ENCODE measurements at places on chromosomes 4 and X.

GRCh38 chrX:40327085-40327484 is 229.3 kb upstream of the BCOR start:
- no peak for DNase-seq

DNA sequence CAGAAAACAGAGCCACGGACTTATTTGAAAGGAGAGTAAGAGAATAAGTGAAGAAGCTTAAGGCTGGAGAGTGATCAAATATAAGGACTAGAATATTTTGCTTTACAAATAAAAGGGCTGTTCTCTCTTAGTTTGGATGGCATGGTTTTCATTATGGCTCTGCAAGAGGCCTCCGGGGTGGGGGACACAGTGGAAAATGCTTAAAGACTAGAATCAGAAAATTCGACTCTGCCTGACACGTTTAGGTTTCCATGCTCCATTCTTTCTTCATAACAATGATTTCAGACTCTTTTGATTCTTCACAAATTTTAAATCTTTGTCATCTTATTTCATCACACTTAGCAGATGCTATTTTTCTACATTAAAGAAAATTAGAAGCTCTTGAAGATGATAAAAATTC is 632.4 kb upstream of the BOD1L1 start:
- DNase-seq: no peak

DNA sequence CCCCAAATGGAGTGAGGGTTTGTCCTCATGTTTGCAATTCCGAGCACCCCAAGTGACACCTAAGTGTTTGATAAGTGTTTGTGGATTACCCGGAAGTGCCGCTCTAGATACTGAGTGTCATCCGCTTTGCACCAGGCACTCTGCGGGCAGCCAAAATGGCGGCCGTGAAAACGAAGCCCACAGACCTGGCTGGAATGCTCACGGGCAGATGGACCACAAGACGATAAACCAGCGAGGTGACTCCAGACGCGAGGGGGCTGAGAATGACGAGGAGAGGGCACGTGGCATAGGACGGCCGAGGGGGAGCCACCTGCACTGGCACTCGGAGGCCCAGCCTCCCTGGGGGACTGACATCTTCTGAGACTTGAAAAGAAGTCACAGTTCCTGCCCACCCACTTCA is 51.0 kb downstream of the PPP2R2C start:
- no peak for DNase-seq

- no peak for DNase-seq
These were observed 18.5 kb upstream of the OPN1LW start for GRCh38 chrX:154125391-154126040.

GRCh38 chr4:140054861-140055260 is 99.1 kb downstream of the MAML3 start:
- no peak for DNase-seq

- no peak for DNase-seq
These were observed 434.9 kb upstream of the PABPC4L start for GRCh38 chr4:134636338-134637051.

DNA sequence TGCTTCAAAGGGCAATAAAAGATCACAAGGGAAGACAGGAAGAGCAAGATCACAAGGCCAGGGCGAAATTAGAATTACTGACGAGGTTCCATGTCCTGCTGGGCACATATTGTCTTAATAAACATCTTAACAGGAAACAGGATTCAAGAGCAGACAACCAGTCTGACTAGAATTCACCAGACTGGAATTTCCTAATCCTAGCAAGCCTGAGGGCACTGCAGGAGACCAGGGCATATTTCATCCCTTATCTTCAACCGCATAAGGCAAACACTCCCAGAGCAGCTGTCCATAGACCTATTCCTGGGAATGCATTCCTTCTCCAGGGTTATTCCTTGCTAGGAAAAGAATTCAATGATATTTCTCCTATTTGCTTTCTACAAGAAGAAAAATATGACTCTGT is 12.4 kb upstream of the TDO2 start:
- DNase-seq: no peak

DNA sequence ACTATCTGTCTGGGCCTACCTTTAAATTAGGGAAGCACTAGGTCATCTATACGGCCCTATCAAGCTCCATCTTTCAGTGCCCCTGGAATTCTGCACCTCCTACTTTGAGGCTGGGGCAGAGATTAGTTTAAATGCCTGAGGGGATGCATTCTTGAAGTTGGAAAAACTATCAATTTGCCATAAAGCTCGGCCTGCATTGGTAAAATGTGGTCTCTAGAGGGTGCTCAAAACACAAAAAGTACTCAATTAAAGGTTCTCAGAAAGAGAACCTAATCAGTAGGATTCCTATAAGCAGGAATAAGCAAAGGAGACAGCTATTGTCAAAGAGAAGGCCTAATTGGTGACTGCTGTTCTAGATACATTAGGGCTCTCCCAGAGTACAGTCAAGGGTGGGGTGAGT is 111.7 kb downstream of the AMER1 start:
- peak; percentile 21 for DNase-seq

DNA sequence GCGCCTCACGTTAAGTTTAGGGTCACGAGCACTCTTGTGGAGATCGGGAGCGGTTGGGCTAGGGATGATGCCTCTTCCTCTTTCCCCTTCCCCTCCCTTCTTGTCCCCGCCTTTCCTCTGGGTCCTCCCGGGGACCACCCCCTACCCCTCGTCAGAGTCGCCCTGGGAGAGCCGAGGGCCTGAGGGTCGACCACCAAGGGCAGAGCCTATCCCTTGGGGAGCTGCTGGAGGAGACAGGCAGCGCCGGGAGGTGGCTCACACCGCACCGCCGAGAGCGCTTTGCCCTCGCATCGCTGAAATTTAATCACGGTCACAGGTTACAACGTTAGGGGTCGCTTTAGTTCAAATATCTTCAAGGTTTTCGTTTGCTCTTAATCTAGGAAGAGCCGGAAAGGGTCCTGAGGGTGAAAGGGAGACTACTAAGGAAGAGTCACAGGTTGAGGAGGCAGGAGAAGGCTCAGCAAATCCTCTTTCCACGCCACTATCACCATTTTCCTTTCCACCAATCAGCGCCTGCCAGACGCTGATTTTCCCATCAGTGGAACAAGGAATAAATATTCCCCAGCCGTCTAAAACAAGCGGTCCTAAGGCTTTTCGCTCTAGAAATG is 528 bp upstream of the SNCA start:
- DNase-seq: peak; percentile 17

- DNase-seq: no peak
These were observed 37.4 kb downstream of the PDLIM5 start for GRCh38 chr4:94489098-94489497.

GRCh38 chr4:182928061-182928460 is 10.9 kb upstream of the DCTD start:
- no peak for DNase-seq

GRCh38 chr4:98374643-98375042 is 113.5 kb downstream of the RAP1GDS1 start:
- no peak for DNase-seq

- no peak for DNase-seq
These were observed 329.4 kb upstream of the PABPC4L start for GRCh38 chr4:134531013-134531412.

GRCh38 chr4:154623436-154623835 is 11.0 kb upstream of the FGG start:
- no peak for DNase-seq

DNA sequence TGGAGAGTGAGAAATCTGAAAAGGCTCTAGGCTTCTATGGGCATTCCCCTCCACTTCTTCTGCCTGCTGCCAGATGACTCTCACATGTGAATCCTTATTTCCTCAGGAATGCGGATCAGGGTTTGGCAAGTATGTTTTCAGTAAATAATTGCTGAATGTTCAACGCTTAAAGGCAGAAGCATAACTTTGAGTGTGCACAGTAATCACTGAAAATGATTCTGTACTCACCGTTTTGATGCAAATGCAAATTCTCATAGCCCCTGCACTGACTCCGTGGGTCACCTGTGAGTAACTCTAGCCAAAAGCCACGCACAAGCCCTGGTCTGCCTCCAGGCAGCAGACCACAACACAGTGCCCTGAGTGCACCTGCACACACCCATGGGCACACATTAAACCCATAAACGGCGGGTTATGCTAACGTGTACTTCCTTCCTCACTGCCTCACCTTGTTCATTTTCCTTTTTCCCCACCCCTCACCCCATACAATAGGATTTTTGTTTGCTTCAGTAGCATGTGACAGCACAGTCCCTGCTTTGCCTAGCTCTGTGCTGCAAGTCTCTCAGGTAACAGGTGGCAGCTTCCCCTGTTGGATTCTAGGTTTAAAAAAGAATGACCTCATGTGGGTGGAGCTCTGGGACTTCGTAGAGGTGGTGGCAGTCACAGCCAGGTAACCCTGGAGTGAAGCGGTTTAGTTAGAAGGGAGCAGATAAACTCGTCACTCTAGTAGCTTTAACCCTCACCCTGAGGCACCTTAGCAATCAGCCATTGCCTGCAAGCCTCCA is at the start of gene ARHGEF38:
Gene ARHGEF38 (plus strand): TSS at position 656 of the 782 bp plus-strand sequence. CDS start 146 bp downstream, outside the sequence.
- peak; percentile 35 for DNase-seq
